ENCODE measurements at places on chromosomes 2 and 18.

- no peak for DNase-seq
Observed at GRCh38 chr2:202031246-202031951, 2.3 kb upstream of the FZD7 start.

DNA sequence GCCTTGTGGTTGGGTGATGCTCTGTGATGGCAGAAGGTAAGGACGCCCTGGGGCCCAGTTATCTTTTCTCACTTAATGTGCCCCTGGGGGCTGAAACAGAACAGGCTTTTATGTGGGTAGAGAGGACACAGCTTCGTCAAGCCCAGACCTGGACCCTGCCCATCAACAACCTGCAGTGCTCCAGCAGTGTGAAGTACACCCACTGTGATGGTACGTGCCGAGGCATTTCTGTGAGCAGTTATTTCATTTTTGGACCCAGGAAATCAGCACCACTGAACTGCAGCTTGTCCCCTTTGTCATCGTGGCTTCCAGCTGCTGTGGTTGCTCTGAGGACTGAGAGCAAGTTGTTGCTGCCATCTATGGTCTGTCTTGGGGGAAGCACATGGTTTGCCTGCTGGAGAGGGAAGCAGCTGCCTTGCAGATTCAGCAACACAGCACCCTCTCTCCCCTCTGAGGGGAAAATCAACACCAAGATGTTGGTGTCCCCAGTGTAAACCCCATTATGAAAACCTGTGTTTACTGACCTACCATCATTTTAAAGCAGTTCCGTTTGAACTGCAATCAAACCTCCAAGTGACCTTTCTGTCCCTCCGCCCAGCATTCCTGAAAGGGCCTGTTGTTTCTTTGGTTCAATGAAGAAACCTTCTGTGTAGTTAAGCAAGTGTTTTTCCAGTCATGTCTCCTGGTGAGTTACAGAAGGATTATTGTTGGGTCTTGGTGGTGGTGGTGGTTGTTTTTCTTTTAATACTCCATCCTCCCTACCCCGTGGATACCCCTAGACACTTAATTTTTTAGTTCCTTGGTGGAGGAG lies 158.2 kb downstream of the MGAT5 start:
- peak; percentile 63 for DNase-seq

GRCh38 chr2:62747876-62748275 lies 42.4 kb downstream of the EHBP1 start:
- DNase-seq, result no peak

DNA sequence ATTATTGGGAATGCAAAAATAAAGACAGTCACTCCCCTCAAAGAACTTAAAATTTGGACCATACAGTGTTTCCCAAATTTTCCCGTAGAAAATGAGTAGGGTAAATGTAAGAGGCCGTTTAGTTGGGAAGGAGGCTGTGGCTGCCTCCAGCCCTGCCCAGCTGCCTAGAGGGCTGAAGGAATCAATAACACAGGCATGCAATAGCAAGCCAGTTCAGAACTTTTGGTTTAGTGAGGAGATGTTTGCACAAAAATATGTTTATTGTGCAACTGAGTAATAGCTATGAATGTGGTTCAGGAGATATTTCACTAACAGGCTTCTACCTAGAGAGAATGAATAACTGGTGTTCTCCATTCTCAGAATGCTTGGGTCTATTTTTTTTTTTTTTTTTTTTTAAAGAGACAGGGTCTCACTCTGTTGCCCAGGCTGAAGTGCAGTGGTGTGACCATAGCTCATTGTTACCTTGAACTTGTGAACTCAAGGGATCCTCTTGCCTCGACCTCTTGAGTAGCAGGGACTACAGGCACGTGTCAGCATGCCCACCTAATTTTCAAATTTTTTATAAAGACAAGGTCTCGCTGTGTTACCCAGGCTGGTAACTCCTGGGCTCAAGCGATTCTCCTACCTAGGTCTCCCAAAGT lies 23.6 kb downstream of the UGP2 start:
- DNase-seq, result no peak

- DNase-seq, result no peak
Observed at GRCh38 chr2:137133225-137133624, 367.9 kb downstream of the THSD7B start.

DNA sequence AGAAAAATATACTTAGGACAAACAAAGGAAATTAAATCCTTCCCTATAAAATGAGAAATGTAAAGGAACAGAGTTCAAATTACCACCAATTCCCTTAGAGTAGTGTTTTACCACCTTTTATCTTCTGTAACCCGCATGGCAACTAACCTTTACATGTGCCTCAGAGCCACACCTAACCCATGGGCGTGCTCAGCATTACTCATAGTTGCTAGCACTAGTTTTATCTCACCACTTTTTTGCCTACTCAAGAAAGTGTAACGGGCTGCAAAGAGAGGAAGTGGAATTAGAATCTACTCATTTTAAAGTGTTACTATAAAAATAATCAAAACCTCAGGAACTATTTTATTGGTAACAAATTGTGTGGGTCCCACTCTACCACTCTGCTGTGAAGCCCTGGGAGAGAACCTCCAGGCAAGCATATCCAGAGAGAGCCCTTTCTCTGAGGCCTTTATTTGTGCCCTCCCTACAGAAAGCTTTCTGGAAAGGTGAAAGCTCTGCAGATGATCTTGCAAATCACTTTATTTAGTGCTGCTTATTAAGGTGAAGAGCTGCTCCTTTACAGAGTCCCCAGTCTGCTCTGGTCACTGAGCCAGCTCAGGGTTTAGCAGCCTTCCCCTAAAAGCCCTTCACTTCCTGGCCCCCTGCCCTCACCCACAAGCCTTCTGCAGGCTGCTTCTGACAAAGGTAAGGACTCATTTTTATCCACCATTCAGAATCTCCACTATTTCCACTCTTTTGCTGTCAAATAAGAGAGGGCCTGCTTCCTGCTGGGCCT lies 98.8 kb downstream of the TRABD2A start:
- no peak for DNase-seq

DNA sequence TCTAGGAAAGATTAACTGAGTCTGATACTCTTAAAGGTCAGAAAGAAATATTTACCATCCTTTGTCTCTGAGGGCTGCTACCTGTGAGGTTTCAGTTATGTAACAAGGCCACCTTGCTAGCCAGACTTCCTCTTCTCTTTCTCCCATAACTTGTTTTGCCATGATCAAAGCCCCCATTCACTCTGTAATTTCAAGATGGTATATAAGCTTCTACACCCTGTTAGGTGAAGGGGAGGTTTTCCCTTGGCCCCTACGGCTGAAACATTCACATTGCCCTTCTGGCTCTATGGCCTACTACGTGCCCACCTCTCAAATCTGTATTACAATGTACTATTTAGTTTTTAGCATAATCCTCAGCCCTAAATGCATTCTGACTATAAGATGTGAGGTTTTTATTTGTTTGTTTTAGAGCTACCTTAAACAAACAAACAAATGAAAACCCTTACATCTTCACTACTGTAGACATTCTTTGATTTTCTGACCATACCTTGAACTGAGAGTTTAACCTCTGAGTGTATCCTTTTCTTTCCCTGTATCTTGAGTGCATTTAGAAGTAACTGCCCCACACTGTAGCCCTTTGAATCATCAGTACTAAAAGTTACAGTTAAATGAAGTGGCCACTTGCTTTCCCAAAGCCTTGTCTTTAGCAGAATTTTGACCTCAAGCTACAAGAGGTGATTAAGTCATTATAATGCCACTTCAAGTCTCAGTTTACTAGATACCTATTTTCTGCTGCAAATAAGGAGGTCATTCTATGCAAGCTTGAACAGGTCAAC lies 332.2 kb downstream of the SOCS6 start:
- DNase-seq, result no peak

DNA sequence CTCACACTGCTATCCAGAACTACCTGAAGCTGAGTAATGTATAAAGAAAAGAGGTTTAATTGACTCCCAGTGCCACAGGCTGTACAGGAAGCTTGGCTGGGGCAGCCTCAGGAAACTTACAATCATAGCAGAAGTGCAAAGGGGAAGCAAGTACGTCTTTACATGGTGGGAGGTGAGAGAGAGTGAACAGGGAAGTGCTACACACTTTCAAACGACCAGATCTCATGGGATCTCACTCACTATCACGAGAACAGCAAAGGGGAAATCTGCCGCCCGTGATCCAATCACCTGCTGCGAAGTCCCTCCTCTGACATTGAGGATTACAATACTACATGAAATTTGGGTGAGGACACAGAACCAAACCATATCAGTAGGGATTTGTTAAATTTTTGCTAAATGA lies 150.4 kb upstream of the NXPH2 start:
- DNase-seq, result no peak

- no peak for DNase-seq
Observed at GRCh38 chr2:55137024-55137958, 87.0 kb upstream of the RTN4 start.

DNA sequence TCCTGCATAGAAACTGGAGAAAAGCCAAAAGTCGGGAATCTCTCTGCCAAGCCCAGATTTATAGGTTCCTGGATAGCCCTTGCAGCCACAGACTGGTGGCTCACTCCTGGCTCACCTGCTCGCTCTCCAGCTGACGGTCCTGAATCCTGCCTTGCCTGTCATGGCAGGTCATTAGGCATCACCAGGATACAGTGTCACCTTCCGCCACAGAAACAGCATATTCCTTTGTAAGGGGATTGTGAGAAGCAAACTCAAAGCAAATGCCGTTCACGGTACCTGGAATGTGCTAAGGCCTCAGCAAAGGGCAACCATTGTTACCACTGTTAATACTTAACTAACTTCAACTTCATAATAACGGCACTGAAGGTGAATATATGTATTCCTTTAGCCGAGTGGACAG lies 57.1 kb upstream of the GPR45 start:
- no peak for DNase-seq

GRCh38 chr18:65227970-65228369 lies 522.8 kb upstream of the CDH7 start:
- no peak for DNase-seq

GRCh38 chr2:74632209-74632938 lies 15.8 kb downstream of the M1AP start:
- DNase-seq, result no peak

DNA sequence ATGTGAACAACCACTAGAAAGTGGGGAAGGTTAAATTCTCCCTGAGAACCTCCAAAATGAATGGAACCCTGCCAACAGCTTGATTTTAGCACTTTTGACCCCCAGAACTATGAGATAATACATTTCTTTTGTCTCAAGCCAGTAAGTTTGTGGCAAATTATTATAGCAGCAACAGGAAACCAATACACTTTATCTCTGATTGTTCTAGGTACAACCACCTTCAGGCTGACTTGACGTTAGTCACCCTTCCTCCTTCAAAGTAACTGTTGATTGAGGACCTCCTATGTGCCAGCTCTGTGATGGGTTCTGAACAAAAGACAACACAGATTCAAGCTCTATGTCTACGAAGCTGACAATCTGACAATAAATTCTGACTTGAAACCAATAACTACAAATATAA lies 318.9 kb downstream of the NCKAP5 start:
- DNase-seq, result no peak

Measured in HTR-8/SVneo (cell line).